ENCODE measurements at places on chromosomes 6 and 20.
A peak's percentile ranks its signal among the peaks of the same experiment; 100 is the strongest.

GRCh38 chr20:59958626-59959025 lies 403 bp downstream of the CDH26 start:
- DNase-seq = no peak

DNA sequence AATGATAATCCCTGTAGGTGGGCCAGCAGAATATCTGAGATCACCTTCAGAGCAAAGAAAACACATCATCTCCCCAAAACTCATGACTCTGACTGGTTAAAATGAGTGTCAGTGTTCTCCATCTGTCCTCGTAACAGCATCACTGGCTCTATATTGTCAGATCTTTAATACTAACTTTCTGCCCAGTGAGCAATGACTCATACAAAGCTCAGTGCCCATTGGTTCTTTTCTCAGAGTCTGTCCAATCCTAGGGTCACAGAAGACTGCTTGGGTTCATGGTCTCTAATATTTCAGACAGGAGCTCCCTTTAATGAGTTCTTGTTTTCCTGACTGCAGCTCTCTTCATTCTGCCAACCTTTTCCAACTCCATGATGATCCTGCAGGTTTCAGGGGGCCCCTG lies 36.4 kb downstream of the HLA-DPB1 start:
- DNase-seq = no peak

- no peak for DNase-seq
These were observed 54.1 kb downstream of the FAM83B start for GRCh38 chr6:54900666-54901065.

DNA sequence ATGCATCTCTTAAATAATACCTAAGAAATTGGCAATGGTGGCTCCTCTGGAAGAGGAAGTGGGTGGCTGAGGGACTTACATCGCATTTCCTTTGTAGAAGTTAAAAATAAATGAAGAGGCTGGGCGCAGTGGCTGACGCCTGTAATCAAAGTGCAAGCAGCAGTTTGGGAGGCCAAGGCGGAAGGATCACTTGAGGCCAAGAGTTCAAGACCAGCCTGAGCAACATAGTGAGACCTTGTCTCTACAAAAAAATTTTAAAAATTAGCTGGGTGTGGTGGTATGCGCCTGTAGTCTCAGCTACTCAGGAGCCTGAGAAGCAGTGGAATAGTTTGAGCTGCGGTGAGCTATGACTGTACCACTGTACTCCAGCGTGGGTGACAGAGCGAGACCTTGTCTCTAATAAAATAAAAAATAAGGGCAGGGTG lies 12.2 kb upstream of the NCOA3 start:
- DNase-seq = peak; percentile 55

DNA sequence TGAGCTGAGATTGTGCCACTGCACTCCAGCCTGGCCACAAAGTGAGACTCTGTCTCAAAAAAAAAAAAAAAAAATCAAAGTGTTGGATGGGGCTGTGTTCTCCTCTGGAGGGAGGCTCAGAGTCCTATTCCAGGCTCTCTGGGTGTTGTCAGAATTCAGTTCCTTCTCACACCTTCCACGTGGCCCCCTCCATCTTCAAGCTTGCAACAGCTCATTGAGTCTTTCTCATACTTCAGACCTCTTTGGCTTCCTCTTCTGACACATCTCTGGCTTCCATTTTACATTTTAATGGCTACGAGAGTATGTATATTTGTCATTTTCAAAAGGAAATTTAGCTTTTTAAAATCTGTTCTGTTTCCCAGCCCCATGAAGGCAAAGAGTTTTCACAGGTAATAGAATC lies 85.8 kb downstream of the RNF144B start:
- no peak for DNase-seq

DNA sequence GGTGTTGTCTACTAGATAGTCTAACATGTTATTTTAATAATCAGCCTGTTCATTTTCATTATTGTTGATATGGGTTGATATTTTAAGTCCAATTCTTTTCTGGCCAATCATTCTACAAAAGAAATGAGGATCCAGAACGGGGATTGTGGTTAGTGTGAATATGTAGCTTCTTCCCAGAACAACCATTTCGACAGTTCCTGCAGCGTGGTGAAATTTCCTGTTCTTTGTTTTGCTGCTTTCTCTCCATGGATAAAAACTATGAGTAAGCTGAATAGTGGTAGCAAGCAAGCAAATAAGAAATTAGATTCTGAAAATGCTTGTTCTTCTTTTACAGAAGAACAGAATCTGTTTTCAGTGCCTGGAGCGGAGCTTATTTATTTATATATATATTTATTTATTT lies 65.5 kb upstream of the F13A1 start:
- no peak for DNase-seq

All from stimulated activated CD8-positive, alpha-beta memory T cell treated with anti-CD3 and anti-CD28 coated beads, Interleukin-4, amount 100 ng/mL, for 48 hours (primary cell).